ENCODE measurements at places on chromosomes 12 and 14.

DNA sequence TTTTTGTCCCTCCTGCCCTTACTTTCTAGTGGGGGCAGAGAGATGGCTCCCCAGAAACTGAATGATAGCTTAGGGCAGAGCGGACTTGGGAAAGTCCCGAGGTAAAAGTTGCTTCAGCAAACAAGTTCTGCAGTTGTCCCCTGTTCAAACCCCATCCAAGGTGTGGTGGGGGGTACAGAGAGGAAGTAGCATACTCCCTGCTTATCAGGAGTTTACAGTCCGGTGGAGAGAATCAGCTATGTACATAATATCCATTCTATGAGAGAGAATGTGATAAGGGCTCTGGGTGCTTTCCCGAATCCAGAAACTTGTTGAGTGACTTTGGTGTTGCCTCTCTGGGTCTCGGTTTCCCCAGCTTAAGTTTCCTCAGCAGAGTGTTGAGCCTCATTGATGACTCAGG lies 40.4 kb upstream of the VRK1 start:
- no peak for DNase-seq

DNA sequence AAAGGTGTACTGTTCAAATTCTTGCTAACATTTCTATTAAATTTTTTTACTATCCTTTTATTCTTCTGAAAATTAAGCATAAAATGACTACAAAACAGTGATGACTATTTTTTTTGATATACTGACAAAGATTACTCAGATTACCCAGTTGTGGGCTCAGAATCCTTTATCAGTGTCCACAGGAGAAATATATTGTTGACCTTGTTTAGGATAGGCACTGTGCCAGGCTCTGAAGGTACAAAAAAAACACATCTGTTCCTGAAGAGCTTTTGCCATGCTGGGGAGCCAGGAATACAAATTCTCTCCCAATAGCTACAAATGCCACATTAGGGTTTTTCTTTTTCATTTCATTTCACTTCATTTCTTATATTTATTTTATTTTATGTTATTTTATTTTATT lies 26.9 kb upstream of the GCH1 start:
- DNase-seq: no peak

DNA sequence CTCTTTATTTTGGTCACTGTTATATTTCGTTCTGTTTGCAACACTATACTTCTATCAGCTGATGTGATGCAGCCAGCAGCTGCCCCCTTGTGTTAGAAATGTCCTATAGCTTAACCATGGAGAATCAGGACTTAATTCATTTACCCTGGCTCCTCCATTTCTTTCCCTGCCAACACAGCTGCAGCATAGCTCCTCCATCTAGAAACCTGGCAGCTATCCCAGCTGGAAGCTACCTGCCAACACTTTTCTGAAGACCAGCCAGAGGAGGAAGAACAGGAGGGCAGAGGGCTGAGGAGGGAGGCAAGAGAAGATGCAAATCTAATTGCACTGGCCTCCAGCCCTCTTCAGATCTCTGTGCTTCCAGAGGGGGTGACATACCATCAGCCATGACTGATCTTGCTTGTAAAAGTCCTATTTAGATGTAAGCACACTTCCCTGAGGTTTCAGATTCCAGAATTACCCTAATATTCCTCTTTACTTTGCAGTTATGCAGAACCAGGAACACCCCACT lies 156.8 kb upstream of the TMEM260 start:
- peak; percentile 54 for DNase-seq

- DNase-seq: no peak
Measured at GRCh38 chr12:87827638-87828264, 201.4 kb downstream of the C12orf50 start.

DNA sequence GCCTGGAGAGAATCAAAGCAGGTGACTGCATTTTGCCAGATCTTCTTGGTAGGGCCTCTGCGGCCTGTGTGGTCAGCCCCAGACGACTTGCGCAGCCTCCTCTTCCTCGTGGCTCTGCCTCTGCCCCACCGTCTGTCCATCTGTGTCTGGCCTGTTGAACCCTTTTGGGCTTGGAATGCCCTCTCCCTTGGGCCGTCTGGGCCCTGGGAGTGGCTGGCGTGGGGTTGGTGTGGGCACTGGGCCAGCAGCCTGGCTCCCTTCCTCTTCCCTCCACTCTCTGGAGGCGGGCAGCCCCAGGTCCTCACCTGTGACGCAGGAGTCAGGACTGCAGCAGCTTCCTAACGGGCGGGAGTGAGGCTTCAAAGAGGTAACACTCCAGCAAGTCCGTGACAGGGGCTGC lies 9.7 kb upstream of the CCDC197 start:
- no peak for DNase-seq

DNA sequence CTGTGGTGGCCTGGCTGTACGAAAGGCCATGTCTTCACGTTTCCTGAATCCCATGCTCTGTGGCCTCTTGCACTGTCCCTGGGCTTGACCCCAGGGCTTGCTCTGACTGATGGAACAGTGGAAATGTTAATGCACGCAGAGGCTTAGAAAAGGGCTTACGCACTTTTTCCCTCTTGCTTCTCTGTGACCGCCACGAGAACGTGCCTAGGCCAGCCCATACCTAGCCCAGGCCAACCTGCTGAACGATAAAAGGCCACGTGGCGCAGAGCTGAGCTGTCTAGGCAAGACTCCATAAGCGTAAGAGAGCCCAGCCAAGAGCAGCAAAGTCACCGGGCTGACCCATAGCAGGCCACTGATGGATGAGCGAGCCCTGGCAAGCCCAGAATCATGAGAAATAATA lies 18.3 kb downstream of the TTC7B start:
- DNase-seq: no peak

DNA sequence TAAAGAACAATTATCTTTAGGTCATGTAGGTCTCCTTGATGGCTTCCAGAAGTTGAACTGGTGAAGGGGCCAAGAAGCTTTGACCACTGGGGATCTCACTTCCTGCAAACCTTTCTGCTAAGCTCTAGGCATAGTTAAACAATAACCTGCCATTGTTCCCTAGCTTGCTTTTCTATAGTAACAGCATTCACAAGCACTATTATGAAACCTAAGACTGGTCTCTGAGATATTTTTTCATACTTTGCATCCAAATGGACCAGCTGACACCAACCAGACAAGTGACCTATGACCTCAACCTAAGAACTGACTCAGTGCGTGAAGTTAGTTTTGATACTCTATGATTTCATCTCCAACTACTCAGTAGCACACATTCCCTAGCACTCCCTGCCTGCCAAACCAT lies 129.1 kb downstream of the PTPRB start:
- DNase-seq: no peak

DNA sequence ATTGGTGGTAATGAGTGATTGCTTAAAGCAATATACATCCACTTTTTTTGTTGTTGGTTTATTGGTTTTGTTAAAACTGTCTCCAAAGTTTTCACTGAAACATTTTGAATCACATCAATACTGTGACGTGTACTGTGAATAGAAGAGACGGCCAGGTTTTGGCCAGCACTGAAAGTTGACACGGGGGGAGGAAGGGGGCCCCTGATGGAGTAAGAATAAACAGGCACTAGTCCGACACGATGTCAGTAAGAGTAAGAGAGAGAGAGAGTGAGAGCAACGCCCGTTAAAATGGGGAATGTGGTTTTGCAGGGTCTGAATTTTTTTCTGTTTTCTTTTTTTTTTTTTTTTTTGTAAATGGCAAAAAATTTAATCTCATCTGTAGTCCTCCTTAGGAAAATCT lies 14.7 kb downstream of the PEBP1 start:
- no peak for DNase-seq

- DNase-seq: no peak
Measured at GRCh38 chr12:45490232-45490881, 239.1 kb upstream of the ARID2 start.

- no peak for DNase-seq
Measured at GRCh38 chr12:26614011-26614616, 218.9 kb downstream of the ITPR2 start.

GRCh38 chr12:98343002-98343567 lies 172.3 kb upstream of the TMPO start:
- DNase-seq: no peak

DNA sequence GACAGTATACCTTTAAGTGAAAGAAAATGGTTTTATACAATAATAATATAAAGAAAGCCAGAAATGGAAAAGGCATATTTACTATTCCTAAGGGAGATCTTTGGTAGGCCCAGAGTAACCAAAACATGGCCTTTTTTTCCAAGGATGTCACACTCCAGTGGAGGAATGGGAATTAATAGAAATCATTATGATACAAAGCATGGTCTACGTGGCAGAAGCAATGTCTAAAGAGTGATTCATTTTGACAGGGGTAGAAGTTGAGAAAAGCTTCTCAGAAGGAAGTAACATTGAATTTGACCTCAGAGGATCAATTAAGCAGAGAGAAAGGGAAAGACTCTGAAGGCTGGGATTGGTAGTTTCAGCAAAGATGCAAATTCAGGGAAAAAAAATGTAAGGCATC lies 208.6 kb downstream of the BTG1 start:
- no peak for DNase-seq

DNA sequence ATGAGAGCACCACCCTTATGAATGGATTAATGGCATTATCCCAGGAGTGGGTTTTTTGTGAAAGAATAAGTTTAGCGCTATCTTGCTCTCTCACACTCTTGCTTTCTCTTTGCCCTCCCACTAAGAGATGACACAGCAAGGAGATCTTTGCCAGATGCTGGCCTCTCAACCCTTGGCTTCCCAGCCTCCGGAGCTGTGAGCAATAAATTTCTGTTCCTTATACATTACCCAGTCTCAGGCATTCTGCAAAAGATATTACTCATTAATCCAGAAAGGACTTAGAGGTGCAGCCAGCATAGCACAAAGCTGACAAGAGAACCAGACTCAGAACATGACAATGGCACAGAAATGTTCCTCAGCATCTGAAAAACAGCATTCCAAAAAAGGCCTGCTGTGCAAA lies 190.6 kb downstream of the ITPR2 start:
- DNase-seq: no peak

GRCh38 chr14:28709571-28710305 lies 56.8 kb upstream of the FOXG1 start:
- DNase-seq: no peak

GRCh38 chr14:87437158-87437557 lies 555.8 kb downstream of the GALC start:
- DNase-seq: no peak

GRCh38 chr12:39930101-39930500 lies 175.8 kb downstream of the SLC2A13 start:
- no peak for DNase-seq

GRCh38 chr14:26522967-26523366 lies 74.9 kb downstream of the NOVA1 start:
- no peak for DNase-seq

DNA sequence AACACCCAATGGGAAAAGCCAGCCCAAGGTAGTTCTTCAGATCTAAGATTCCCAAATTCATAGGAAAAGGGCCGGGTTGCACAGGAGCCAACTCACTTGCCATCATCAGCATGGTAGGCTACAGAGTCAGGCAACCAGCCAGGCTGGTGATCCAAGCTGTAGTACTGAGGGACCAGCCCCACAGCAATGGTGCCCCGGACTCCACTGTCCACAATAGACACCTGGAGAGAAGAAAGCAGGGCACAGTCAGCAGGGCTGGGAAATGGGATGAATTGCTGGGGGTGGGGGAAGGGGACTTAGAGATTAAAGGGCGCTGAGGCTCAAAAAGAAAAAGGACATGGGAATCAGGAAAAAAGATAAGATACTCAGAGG lies 4.2 kb downstream of the SPRYD3 start:
- DNase-seq: no peak

GRCh38 chr12:57175428-57176138 lies 28.2 kb upstream of the LRP1-AS start:
- DNase-seq: peak; percentile 6

DNA sequence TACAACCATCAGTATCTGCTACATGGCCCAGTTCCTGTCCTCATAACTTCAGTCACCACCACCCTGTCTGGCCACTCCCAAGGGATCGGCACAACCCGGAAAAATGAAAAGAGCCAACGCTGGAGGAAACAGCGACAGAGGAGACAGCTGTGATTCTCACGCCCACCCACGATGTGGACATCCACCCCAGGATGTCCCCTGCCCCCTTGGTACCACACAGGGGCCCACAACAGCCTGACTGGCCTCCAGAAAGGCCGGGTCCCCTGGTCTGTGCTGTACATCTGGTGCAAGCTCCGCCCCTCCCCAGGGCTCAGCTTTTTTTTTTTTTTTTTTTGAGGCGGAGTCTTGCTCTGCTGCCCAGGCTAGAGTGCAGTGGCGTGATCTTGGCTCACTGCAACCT lies 12.5 kb downstream of the RPS6KL1 start:
- DNase-seq: no peak

- DNase-seq: no peak
Measured at GRCh38 chr14:49420201-49420600, 166.0 kb downstream of the RPS29 start.

DNA sequence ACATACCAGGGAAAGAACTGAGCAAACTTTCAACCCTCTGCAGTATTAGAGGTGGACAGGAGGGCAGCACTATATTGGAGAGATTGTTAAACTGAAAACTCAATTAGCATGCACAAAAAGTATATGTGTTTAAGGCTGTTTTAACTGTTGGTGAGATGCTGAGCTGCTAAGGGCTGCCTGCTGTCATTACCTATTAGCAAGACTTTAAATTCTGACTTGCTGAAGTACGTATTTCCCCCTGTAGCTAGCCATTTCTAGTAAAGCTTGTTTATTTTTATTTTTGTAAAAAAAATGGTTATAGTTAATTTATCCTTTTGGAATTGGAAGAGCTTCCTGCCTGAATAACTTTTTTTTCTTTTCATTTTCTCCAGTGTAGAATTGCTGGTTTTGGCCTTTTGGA lies 92.2 kb downstream of the CACNA1C start:
- DNase-seq: no peak

GRCh38 chr14:49982082-49982481 lies 89.2 kb downstream of the ARF6 start:
- DNase-seq: no peak

- DNase-seq: no peak
Measured at GRCh38 chr12:78241446-78241845, 410.8 kb downstream of the NAV3 start.

DNA sequence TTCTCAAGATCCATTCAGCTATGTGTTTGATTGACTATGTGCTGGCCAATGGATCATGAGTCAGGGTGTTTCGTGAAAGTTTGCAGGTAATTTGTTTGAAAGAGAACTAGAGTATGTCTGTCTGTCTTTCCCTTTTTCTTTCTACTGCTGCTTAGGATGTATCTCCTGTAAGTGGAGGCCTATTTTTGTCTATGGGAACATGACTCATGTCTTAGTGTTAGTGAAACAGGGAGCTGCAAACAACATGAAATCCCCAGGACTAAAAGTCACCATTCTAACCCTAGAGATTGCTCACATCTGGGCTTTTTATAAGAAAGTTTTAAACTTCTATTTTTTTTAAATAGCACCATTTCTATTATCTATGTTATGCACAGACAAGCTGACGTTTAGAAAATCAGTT lies 333.0 kb downstream of the CCER1 start:
- no peak for DNase-seq

GRCh38 chr14:102220031-102220430 lies 80.3 kb downstream of the WDR20 start:
- DNase-seq: no peak

- DNase-seq: no peak
Measured at GRCh38 chr12:24404086-24404815, 454.8 kb upstream of the SOX5 start.

GRCh38 chr12:27319848-27320247 lies 12.8 kb upstream of the BMAL2 start:
- DNase-seq: no peak

- no peak for DNase-seq
Measured at GRCh38 chr14:60085693-60086092, 6.0 kb upstream of the PCNX4 start.

Measured in hematopoietic multipotent progenitor cell (in vitro differentiated cells).